Stimulated activated CD4-positive, alpha-beta T cell treated with anti-CD3 and anti-CD28 coated beads, Interleukin-4, amount 100 ng/mL, for 48 hours (primary cell): ENCODE measurements at places on chromosomes 3 and 15.

DNA sequence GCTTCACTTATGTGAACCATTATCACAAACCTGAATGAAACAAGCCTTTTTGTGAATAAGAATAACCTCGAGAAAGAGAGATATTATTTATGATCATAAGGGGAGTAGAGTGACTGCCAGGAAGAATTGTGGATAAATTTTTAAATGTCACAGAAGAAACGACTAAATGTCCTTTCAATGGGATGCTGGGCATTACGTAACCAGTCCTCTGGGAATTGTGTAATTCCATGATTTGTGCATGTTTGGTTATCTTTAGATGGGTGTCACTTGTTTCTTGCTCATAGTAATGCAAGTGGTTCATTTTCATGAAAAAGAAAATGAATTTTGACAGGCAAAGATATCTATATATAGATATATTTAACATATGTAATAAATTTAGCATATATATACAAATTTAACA is 379.5 kb upstream of the AGTR1 start:
- DNase-seq: no peak

DNA sequence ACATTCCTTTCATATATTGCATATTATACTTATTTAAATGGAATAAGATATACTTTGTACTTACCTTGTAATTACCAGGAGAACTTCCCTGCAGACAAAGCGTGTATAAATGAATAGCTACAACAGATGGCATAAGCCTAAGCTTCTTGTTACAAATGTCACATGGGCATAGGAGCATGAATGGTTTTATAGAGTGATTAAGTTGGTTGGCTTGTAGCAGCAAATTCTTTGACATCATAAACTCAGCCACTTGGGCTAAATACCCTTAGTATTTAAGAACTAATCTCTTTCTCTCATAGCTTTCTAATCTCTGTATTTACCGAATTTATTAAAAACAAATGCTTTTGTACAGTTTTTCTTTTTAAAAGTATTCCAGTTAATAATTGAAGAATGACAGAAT is at the start of gene UBAP1L:
Gene UBAP1L (minus strand): TSS at position 115 of the 400 bp plus-strand sequence. CDS start 8,985 bp downstream, outside the sequence.
- DNase-seq: no peak

DNA sequence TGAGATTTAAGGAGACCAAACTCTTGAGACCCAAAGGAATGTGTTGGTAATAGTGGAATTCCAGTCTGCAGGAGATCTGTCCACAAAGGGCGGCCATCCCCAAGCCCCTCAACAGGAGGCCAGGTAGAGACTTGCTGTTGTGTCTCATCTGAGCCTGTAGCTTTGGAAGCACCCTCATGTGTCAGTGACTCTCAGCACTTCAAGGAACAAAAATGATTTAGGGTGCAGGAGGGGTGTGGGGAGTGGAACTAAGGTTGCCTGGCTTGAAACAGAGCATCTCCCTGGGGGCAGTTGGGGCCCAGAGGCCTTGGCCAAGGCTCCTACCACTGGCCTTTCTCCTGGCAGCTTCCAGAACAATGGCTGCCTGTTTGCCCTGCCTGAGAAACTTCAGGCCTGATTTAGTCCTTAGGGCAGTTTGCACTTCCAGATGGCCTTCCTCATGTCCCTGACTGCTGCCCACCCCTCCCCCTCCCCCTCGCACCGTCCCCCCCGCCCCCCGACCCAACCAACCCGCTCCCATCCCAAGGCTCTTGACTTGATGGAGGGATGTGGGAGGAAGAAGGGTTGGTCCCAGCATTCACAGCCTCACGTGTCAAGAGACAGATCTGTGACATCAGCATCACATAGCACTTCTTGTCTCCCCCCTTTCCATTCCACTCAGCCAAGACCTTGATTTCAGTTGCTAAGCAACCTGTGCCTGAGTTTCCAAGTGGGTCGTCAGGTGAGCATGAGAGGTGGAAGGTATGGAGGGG is 77.1 kb downstream of the CORO2B start:
- no peak for DNase-seq

DNA sequence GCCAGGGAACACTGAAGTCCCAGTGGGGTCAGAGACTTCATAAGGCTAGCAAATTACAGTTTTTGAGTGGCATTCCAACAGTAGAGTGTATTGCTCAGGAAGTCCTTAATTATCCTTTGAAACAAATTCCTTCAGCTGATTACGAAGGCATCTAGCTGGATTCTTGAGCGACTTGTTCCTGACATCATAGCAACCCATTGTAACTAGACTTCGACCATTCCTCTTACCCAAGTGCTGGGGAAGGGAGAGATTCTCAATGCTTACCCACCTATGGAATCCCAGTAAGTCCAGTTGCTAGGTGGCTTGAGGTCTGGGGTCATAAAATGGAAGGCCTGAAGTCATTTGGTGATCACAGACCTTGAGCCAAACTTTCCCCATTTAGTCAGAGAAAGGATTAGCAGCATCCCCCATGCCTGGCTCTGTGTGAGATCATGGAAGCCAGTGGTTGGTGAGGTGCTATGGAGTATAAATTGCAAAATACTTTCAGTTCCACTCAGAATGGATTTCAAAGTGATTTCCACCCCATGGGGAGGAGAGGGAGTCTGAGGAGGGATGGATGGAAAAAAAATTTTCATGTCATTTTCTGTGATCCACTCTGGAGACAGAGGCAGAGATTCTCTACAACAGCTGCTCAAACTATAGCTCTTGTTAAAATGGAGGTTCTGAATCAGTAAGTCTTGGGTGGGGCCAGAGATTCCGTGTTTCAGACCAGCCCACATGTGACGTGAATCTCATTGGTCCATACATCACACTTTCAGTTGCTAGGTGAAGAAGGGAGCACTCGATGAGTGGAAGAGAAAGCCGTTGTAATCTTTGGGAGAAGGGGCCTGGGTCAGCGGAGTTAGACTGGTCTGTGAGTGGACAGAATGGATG is 45.7 kb downstream of the CD86 start:
- no peak for DNase-seq

DNA sequence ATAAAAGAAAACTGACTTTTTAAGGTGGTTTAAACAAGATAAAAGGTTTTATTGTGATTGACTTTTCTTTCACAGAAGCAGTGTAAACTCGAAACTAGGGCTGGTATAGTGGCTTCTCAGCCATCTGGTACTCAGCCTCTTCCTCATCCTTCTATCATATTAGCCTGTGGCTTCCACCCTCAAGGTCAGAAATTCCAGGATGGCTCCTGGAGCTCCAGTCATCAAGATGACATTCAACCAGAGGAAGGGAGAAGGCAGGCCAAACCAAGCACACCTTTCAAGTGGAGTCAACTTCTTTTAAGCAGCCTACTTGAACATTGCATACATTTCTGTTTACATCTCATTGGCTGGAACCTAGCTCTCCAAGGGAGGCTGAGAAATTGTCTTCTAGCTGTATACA is 1.3 kb upstream of the MESD start:
- no peak for DNase-seq

GRCh38 chr3:5441401-5441800 is 253.9 kb downstream of the EDEM1 start:
- no peak for DNase-seq

DNA sequence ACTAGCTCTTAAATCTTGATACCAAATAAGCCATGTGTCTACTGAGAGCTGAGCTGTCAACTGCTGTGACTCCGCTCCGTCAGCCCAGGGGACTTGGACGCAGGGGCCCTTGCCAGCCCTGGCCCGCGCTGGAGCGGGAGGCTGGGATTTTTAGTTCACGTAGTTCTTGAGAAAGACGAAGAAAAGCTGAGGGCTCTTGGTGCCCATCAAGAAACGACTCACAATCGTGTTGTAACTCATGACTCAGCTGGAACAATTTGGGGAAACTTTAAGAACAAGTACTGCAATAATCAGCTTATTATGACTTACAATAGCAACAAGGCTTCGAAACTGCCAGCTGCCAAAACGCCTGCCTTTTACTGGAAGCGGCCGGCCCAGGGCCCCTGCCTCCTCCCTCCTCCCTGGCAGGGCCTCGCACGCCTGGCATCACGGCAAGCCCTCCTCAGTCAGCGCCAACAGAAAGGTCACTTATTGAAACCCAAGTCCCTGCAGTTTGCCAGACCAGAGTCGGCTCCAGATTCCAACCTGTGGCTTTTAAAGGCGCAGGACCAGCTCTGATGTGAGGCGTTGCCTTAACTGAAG is 60.3 kb downstream of the RGMA start:
- peak; percentile 23 for DNase-seq

DNA sequence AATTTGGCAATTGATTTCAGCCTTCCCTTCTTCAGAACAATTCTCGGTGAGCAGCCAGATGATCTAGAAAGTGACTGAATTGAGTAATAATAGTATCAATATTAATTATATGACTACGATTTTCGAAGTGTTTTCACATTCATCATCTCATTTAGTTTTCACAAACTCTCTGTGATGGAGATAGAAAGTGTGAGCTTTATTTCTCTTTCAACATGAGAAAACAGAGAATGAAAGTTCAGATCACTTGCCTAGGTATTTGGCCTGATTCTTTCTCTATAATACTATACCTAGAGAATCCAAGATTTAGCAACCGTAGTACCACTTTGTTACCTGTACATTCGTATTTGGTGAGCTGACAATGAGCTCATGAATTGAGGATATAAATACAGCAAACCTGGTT is 739.2 kb upstream of the NR2F2 start:
- DNase-seq: no peak

DNA sequence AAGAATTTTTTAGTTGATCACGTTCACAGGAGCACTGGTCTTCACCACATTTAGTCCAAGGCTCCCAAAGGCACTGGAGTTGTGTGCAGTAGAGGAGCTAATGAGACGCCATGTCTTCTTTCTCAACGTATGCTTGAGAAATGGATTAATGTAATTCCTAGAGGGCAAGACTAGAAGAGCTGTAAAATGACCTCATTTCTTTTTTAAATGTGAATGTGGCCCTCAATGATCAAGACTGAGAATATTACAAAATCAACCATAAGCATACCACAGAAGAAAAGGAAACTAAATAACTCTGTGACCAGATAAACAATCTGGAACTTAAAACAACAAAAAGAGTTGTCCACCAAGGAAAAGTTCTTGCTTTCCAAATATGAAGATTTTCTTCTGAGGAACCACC is 112.1 kb upstream of the THBS1 start:
- DNase-seq: no peak

DNA sequence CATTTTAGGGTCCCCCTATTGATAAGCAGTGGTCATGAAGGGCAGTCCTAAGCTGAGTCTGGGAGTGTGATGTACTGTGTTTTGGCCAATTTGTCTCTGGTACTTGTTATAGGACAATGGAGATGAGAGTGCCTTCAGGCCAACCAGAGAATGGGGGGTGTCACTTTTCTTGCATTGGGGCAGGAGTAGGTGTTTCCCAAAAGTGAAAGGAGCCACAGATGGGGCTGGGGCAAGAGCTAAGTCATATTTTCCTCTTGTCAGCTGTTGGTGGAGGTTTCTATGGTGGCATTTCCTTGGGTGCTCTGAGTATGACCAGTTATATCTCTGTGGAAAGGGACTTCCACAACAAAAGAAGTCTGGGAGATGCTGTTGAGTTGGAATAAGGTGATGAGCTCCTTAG is 24.7 kb upstream of the BSN start:
- DNase-seq: no peak

DNA sequence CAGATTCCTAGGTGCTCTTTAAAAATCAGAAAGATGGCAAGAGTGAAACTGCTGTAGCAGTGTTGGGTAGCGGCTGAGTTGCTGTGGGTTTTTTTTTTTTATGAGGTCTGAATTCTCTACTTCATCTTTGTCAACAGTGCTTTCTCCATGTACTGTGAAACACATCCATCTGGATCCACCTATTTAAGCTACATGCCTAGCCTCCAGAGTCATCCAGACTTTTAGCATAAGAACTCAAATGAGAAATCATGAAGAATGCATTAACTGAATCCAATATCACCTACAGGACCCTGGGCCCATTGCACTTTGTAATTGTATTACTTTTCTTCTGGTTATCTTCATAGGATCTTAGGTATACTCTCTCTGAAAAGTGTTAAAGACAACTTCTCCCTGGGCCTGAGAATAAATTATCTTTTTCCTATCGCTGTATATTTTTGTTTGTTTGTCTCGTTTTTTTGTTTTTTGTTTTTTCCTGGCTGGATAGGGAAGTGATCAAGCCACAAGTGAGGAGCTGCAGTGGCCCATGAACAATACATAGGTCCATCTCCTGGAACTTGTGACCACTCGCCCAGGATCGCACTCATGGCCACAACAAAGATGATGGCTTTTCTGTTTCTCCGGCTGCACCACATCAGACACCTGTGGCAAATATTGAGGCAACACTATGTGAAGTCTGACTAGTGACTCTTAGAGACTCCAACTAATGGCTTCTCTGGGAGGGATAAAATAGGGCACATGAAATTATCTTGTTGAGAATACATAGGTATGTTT is 609.9 kb upstream of the AGTR1 start:
- no peak for DNase-seq

GRCh38 chr3:133276594-133276993 is 123.3 kb upstream of the BFSP2 start:
- DNase-seq: no peak
